DMS79 treated with DMSO at 0.1 percent for 48 hours (cell line): ENCODE measurements at places on chromosomes 7 and 10.

DNA sequence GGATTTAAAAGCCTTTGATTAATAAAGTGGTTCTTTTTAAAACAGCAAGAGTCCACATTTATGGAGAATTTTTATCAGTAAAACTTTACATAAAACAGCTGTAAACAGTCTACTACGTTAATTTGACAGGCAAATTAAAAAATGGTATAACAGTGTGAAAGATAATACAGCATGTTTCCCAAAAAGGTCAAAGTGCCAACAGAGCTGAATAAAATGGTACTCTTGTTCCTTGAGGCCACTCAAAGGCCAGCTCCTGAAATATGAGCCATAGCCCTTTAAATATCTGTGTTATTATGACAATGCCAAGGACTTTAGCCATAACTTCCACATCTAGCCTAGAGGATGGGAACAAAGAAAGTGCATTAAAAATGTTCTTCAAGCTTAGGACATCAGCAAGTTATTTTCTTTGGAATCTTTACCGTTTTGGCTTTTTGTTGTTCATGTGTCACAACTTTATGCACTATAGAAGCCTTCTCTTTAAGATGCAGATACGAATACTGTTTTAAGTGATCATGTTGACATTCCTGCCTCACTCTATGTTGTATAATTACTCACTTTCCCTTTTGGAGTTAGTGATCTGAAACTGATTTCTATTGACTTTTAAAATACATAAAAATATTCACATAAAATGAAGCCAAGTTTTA lies 165.6 kb downstream of the RNLS start:
- no peak for DNase-seq

GRCh38 chr7:117019786-117020590 lies 66.7 kb downstream of the ST7 start:
- peak; percentile 96 for DNase-seq

DNA sequence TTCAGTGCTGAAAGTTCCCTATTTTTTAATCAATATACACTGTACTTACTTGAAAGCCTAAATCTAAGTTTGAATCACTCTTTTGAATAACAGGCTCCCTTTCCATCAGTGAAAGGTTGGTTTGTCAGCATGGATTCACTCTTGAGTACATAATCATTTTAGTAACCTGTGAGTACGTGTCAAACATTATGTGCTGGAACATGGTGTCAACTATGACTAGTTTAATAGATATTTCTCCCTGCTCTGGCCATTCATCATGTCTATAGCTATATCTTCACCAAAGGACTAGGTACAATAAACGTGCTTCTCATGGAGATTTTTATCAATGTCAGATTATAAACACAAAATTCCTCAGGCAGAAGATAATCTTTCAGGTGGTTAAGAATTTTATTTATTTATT lies 61.7 kb upstream of the MDFIC start:
- no peak for DNase-seq

DNA sequence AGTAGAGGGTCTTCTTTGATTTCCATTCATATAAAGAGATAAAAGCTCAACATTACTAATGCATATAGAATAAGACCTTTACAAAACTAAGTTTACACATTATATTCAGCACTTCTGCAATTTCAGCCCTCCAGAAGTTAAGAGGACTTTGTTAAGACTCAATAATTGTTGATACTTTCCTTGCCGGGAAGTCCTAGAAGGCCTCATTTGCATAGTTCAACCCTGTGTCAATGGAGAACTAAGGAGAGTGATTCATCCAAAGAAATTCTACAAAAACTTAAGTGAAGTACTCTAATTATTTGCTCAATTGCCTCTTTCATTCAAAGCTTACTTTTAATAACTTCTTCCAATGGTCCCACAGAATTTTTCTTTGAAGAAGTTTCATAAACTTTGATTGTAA lies 1060.3 kb upstream of the CELF2 start:
- no peak for DNase-seq

GRCh38 chr7:152882576-152883310 lies 123.2 kb downstream of the ACTR3B start:
- no peak for DNase-seq

- DNase-seq = peak; percentile 68
These were observed 169.7 kb downstream of the NRF1 start for GRCh38 chr7:129780974-129781927.

- DNase-seq = no peak
These were observed 32.8 kb downstream of the DNAJB12 start for GRCh38 chr10:72322030-72322279.

DNA sequence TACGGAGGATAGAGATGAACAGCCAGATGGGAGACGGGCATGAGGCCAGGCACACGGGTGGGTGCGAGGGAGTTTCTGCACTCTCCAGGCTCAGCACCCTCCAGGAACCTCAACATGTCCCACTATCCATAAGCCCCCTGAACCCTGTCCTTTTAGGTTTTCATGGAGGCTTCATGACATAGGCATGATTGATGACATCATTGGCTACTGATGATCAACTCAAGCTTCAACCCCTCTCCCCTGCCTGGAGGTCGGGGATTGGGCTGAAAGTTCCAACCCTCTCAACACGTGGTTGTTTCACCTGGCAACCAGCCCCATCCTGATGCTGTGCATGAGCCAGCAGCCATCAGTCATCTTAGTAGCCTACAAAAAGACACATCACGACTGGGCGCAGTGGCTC lies 360.7 kb upstream of the AUTS2 start:
- DNase-seq = no peak
